Progenitor cell of endocrine pancreas (in vitro differentiated cells): ENCODE measurements at places on chromosomes 11 and 22.

- DNase-seq = no peak
Observed at GRCh38 chr11:77027275-77027674, 6.9 kb upstream of the B3GNT6 start.

DNA sequence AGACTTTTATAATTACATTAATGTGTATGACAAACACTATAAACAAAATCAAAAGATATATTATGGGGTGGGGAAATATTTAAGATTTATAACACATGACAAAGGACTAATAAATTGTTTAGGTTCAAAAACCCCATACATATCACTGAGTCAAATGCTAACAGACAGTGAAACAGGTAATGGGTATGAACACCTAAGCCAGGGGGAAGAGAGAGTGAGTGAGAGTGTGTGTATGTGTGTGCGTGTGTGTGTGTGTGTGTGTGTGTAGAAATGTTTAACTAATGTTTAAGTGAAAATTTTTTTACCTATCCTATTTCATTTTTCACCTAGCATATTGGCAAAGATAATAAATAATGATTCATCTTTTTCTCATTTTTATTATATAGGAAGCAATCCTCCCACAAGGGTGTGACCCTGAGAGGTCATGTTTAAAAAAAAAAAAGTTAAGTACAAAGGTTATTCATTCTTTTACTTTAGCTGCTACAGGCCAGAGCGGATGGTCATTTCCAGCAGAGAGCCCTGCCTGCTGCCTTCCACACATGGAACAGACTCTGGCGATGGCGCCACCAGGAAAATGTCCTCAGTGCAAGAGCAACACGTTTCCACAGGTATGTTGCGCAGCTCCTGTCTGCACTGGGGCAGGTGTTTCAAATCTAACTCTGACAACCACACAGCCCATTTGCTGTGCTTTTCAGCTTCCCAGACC, 72.9 kb downstream of the PISD start:
- DNase-seq = no peak

DNA sequence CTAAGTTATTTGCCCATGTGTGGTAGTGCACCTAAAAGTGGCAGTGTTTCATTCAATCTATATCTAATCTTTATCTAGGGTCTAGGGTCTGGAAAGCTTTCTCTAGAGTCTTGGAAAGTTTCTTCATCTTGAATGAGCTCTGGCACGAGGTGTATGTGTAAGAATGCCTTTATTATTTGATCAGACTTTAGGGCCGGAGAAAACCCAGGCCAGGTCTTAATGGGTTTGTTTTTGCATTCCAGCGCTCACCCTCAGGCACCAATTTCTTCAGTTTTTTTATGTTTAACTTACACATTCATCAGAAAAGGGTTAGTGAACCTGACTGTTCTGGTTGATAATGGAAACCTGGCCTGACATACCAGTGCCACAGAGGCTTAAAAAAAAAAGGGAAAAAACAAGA, 68.3 kb upstream of the SLN start:
- DNase-seq = no peak

GRCh38 chr11:72724021-72724551, 28.1 kb downstream of the ARAP1 start:
- no peak for DNase-seq

DNA sequence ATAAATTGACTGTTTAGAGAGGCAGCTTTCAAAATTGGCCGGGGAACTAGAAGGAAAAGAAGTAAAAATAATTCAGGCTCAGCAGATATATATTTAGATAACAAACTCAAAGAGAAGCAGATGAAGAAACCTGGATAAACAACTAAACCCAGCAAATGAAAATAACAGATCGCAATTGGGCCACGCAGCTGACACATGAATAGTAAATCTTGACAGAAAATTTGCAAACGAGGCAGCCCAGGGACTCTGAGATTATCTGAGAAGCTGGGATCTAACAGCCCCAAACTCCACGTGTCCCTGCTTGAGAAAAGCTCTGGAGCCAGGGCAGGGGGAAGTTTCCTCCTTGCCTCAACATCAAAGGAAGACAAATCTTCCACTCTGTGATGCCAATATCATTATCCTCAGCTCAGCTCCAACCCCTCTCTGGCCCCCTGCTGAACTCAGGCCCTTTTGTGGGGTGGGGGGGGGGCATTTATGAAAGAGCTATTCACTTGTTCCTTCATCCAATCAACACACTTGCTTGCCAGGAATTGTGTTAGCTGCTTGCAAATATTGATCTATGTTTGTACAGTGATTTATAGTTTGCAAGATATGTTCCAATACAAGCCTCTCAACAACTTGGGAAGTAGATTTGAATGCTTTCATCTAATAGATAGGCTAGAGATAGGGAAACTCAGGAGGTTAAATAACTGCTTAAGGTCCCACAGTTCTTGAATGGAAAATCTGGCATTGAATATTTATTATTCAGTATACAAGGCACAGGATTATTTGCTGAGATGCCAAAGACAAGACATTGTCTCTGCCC, 72.5 kb upstream of the C11orf87 start:
- DNase-seq = no peak

DNA sequence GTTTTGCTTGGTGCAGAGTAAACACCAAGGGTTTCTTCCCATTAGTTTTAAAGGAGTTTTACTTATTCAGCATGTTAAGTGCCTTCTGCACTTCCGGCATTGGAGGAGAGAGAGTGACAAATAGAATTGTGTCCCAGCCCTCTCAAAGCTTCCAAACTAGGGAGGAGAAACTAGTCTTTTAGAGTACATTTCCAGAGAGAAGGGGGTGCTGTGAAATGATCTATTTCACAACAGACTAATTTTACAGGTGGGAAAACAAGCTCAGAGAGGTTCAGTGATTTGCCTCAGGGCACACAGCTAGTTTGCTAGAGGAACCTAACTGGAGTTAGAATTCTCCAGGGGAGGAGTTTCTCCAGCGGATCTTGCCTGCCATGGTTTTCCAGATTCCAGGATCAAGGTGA, 12.6 kb downstream of the MPST start:
- no peak for DNase-seq

DNA sequence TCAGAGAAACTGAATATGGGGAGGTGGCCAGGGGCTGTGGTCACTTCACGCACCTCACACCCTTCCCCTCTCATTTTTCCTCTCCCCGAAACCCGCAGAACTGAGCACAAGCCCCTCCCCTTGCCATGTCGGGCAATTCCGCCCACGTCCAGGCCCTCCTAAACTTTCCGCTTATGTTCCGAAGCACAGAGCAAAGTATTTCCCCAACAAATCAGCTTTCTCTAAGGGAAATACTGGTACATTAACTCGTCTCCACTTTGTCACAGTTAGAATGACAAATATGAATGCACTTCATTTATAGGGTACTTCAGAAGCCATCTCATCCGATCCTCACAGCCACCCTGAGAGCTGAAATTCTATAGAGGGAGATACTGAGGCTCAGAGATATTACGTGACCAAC, 94.7 kb upstream of the TMEM45B start:
- no peak for DNase-seq

DNA sequence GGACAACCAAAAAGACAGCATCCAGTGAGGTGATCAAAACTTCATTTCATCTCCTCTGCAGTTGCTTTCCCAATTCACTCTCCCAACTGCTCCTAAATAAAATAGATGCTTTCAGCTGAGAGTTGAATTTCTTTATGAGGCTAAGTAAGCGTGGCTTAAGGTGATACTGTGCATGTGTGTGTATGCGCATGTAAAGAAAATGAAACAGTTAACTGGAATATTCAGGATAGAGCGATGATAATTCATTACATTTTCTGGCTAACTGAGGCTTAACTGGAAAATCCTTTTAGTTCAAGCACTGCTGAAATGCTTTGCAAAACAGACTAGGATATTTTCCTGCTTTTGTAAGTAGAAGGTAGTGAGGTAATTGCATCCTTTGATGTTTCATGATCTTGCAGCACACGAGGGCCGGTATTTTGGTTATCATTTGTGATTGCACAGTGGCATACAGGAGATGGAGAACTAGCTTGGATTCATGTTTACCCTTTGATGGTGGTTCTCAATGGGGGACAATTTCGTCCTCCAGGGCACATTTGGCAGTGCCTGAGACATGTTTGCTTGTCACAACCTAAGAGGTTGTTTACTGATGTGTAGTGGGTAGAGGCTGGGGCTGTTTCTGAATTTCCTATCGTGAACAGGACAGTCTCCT, 71.2 kb downstream of the ZBTB16 start:
- no peak for DNase-seq

DNA sequence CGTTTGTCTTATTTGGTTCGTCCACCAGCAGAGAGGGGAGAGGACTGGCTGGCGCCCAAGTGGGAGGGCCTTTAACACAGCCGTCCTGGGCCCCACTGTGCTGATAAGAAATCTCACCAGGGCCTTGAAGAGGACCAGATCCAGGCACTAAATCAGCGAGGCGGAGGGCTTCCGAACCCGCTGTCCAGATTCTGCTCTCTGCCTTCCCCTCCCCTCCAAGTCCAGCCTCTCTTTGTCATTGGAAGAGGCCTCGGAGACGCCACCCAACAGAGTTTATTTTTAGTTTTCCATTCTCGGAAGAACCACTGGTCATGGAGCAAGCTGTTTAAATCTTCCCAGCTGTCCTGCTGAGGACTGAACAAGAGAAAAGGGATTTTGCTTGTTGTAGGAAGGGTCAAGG, 9.3 kb upstream of the FXYD6 start:
- DNase-seq = no peak

GRCh38 chr11:86143087-86144030, 74.5 kb upstream of the PICALM start:
- DNase-seq = no peak

GRCh38 chr11:17423533-17424310, 35.3 kb upstream of the KCNJ11 start:
- no peak for DNase-seq

- no peak for DNase-seq
Observed at GRCh38 chr11:18063862-18064434, 17.9 kb upstream of the TPH1 start.

- peak; percentile 7 for DNase-seq
Observed at GRCh38 chr22:48742556-48743343, 1084.9 kb downstream of the BRD1 start.

- DNase-seq = no peak
Observed at GRCh38 chr11:126161023-126161391, 50.4 kb downstream of the RPUSD4 start.

GRCh38 chr11:232783-233565, 3.2 kb downstream of the SIRT3 start:
- no peak for DNase-seq

DNA sequence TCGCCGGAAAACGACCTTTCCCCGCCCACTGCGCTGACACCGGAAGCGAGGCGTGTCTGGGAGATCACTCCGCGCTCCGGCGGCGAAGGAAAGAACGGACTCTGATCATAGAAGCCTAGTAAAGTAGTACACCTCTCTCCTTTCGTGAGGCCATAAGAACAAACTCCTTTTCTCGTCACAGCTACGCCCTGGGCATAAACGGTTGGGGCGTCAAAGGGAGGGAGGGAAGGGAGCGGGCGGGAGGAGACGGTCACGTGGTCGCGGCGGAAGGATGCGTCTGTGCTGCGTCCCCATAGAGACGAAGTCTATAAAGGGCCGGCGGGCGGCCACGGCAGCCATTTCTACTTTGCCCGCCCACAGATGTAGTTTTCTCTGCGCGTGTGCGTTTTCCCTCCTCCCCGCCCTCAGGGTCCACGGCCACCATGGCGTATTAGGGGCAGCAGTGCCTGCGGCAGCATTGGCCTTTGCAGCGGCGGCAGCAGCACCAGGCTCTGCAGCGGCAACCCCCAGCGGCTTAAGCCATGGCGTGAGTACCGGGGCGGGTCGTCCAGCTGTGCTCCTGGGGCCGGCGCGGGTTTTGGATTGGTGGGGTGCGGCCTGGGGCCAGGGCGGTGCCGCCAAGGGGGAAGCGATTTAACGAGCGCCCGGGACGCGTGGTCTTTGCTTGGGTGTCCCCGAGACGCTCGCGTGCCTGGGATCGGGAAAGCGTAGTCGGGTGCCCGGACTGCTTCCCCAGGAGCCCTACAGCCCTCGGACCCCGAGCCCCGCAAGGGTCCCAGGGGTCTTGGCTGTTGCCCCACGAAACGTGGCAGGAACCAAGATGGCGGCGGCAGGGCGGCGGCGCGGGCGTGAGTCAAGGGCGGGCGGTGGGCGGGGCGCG, at the start of gene ATF4:
Gene ATF4, plus strand, starts transcription at position 337 of the 880 bp plus-strand sequence. CDS start 884 bp downstream, outside the sequence.
- peak; percentile 79 for DNase-seq

DNA sequence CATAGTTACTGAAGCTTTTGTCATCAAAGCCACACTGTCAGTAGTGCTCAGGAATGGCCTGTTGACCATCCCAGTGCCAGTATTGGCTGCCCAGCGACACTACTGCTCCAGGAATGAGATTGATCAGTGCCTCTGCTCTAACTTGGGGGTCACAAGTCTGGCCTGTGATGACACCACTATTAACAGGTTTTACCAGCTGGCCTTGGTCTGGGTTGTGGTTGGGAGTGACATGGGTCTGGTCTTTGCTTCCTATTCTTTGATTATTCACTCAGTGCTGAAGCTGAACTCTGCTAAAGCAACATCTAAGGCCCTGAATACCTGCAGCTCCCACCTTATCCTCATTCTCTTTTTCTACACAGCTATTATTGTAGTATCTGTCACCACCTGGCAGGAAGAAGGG, 21.5 kb downstream of the OR56B4 start:
- DNase-seq = no peak
